Progenitor cell of endocrine pancreas (in vitro differentiated cells): ENCODE measurements at places on chromosomes 12 and 14.

DNA sequence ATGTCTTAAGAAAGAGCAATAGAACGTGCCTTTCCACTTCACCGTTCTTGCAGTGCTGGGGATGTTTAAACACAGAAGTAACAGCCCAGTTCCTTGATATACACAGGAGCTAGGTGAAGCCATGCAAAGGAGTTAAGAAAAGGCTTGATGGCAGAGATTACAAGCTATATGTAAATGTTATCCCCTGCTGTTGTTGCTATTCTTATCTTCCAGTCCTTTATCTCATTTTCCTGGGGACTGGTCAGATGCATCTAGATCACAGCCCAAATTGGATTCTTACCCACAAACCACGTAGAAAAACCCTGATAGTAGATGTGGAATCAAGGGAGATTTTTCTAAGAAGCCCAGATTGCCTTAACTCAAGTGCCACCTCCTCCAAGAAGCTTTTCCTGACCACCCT is 5.5 kb downstream of the ASCL1 start:
- no peak for DNase-seq

- no peak for DNase-seq
These were observed 70.4 kb upstream of the CMKLR1 start for GRCh38 chr12:108409481-108409880.

DNA sequence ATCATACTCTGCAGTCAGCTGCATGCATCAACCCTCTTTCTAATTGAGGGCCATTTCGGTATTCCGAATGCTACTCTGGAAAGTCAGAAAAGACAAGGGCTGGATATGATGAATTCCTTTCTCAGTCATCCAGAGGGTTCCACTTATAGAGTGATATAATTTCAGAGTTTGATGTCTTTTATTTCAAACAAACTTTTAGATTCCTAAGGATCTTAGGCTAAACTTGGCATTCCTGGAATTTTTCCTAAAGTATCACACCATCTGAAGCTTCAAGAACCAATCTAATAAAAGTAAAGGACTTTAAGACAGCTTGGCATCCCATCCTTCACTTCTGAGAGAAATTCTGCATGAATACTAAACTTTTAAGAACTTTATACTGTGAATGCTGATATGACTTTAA is 69.3 kb upstream of the KCNJ8 start:
- no peak for DNase-seq

DNA sequence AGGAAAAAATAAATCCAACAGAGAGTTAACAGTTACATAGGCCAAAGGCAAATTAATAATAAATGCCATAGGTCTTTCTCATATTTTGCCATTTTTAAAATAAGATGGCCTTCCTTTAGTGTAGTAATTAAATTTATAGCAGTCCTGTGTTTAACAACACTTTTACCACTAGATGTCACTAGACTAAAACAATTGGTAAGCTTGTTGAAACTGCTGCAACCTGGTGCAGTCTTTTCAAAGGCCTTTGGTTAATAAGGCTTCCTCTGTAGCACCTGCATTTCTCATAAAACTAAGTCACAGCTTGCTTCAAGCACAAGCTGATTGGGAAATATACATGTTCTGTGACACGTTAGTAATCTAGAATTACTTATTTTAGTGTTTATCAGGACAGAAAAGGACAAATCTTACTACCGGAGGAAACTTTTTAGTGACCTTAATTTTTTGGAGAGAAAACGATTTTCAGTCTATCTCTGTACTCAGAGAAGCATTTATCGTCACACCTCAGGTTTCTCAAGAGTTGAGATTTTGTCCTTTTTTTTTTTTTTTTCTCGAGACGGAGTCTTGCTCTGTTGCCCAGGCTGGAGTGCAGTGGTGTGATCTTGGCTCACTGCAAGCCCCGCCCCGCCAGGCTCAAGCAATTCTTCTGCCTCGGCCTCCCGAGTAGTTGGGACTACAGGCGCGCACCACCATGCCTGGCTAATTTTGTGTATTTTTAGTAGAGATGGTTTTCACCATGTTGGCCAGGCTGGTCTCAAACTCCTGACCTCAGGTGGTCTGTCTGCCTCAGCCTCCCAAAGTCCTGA is 20.0 kb downstream of the BORCS5 start:
- DNase-seq = no peak

GRCh38 chr12:109947521-109947920 is 47.4 kb downstream of the TCHP start:
- DNase-seq = no peak

GRCh38 chr12:57744194-57744776 is 554 bp upstream of the TSPAN31 start:
- no peak for DNase-seq
